ENCODE measurements at places on chromosomes 3 and 15. TPM values are rescaled to one million over a fixed set of nuclear protein-coding genes. Genes with fewer than 3 reads are reported as not detected.

Gene ISLR
- not detected for total RNA-seq

Gene MESP1
- total RNA-seq: 1.1 TPM

Gene C2CD4A
- not detected for total RNA-seq

Gene ACVR2B
- total RNA-seq: 1.9 TPM

Gene UQCC5
- total RNA-seq: 18.4 TPM

Gene NFKBIZ
- total RNA-seq: 13.3 TPM

Gene GOLGA6D
- not detected for total RNA-seq

Gene EAF2
- total RNA-seq: 2.1 TPM

Gene DENND6A
- 8.8 TPM for total RNA-seq

Gene TF
- total RNA-seq: 0.90 TPM

Gene GAP43
- 1.00 TPM for total RNA-seq

GRCh38 chr15:36109943-36110658 lies 469.3 kb upstream of the CDIN1 start:
- DNase-seq: no peak

- DNase-seq: peak; percentile 52
These were observed 106.5 kb downstream of the ECT2 start for GRCh38 chr3:172856795-172857742.

DNA sequence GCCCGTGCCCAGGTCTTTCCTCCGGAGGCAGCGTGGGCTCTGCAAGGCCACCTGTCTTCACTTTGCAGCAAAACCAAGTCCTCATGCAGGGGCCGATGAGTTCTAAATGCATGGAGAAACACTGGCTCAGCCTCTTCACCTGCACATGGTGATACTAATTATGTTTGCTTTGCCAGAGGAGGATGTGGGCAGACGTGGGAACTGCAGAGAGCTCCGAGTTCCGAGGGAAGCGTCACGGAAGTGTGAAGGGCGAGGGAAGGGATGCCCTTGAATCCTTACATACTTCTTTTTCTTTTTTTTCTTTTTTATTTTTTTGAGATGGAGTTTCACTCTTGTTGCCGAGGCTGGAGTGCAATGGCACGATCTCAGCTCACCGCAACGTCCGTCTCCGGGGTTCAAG lies 74.8 kb downstream of the GABRG3 start:
- DNase-seq: no peak

GRCh38 chr3:4729061-4729973 lies 236.2 kb downstream of the ITPR1 start:
- no peak for DNase-seq

DNA sequence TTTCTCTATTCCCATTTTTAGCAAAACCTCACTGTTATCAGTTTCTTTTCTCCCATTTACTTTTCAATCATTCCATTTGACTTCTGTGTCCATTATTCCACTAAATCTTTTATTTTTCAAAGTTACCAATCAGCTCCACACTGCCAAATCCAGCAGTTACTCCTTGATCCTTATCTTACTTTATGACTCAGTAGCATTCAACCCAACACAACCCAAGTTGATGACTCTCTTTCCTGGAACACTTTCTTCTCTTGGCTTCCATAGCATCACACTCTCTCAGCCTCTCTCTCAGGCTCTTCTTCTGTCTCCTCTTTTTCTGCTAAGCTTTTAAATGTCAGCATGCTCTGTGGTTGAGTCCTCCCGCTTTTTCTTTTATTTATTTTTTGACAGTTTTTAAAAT lies 36.3 kb downstream of the RASGRP1 start:
- DNase-seq: peak; percentile 57

- no peak for DNase-seq
These were observed 2.4 kb downstream of the RASA2 start for GRCh38 chr3:141489203-141489602.

DNA sequence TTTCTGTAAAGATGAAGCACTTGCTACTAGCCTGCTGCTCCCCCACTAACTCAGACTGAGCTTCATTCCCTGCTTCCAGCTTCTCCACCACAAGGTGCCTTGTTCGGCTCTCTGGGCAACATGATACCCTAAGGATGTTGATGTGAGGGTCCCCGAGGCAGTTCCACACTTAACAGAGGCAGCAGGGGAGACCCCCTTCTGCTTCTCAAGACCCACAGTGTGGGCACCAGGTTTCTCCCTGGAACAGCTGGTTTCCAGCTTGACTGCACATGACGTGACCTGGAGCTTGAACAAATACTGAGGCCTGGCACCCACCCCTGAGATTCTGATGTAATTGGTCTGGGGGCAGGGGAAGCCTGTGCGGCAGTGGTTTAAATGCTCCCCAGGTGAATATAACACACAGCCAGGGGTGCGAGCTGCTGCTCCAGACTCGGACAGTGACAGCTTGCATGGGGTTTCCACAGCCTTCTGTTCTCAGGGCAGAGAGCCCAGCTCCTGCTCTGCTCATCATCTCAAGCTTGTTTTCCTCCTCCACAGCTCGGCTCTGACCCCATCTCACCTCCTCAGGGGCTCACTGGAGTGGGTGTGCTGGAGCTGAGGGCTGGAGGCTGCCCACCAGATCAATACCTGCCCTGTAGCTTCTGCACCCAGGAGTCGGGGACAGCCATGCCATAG lies 95.0 kb upstream of the HACD2 start:
- DNase-seq: no peak

- no peak for DNase-seq
These were observed 10.7 kb upstream of the IQSEC1 start for GRCh38 chr3:13083898-13084297.

DNA sequence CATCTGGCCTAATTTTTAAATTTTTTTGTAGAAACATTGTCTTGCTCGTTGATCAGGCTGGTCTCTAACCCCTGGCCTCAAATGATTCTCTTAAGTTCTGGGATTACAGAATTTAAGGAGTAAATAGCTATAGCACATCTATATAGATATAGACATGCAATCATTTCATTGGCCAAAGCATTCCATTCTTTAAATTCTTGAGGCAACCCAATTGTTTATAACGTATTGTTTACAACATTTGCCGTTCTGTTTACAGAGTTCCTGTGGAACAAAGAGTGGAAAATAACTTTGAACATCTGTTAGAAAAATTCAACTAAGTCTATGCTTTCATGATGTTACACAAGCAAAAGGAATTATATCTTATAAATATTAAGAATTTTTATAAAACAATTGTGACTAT lies 205.2 kb upstream of the ROBO2 start:
- DNase-seq: no peak

DNA sequence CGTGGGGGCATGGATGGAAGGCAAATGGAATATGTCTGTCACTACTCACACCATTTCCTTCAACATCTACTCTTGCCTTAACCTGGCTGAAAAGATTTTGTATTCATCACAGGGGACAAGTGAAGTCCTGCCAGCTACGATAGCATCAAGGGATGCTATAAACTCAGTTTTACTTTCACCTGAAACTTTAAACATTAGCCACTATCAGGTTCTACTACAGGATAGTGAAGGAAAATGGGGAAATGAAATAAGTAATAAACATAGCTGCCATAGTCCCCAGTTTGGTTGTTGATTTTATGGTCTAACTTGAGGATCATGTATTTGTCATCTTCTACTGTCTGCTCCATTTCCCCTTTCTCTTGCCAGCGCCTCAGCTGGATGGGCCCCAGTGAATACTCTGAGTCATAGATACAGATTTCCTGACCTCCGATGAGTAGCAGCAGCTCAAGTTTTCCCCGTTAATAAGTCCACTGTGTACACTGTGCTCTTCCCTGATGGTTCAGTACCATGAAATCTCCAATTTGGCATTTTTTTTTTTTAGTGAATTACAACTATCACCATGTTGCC lies 338.2 kb upstream of the SLCO3A1 start:
- DNase-seq: peak; percentile 90

- no peak for DNase-seq
These were observed 29.8 kb downstream of the ADAMTS17 start for GRCh38 chr15:100311833-100312476.

DNA sequence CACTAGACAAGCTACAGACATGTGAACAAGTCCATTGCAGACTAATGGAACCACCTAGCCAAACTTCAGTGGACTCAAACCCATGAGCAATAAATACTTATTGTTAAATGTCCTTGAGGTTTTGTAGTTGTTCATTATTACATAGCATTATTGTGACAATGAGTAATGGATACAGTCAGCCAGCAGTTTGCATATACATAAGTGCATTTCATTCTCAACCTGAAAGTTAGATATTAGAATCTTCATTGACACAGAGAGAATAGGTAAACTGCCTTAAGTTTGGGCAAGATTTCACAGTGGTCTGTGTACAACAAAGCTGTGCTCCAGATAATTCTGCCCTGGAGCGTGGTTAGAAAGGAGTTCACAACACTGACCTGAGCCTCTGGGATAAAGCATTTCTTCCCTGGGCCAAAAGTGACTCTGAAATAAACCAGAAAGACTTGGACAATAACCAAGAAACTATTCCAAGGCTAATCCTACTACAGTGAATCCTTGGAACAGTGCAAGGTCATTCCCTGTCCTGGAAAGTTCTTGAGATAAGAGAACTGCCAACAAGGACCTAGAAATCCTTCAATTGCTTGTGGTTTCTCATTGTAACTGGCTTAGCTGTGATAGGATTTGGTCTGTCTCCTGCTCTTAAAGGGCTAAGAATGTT lies 225.5 kb upstream of the STT3B start:
- DNase-seq: no peak

- DNase-seq: no peak
These were observed 87.5 kb upstream of the ATP13A5 start for GRCh38 chr3:193465992-193466608.

GRCh38 chr3:155555479-155556060 lies 189.3 kb downstream of the PLCH1 start:
- DNase-seq: no peak

DNA sequence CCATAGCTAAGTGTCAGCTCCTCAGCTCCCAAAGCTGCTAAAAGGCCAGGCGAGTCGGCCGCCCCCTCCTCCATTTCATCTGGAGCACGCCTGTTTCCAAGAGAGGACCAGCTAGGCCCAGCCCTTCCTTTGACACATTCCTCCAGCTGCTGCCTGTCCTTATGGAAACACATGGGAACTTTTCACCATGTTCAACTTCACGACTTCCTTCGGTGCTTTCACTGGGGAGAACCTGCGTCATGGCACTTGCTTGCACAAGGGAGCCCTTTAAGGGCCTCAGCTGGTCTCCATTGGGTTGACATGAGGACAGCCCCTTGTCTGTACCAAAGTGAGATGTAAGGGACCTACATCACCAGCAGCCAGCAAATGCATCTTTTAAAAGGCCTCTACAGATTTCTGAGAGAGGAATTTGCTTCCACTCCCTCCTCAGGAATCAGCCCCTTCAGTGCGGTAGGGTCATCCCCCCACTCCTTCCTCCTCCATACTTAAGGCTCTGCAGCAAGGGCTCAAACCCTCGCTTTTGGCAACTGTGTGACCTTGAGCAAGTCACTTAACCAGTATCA lies 2.1 kb downstream of the MAGI1 start:
- peak; percentile 14 for DNase-seq

DNA sequence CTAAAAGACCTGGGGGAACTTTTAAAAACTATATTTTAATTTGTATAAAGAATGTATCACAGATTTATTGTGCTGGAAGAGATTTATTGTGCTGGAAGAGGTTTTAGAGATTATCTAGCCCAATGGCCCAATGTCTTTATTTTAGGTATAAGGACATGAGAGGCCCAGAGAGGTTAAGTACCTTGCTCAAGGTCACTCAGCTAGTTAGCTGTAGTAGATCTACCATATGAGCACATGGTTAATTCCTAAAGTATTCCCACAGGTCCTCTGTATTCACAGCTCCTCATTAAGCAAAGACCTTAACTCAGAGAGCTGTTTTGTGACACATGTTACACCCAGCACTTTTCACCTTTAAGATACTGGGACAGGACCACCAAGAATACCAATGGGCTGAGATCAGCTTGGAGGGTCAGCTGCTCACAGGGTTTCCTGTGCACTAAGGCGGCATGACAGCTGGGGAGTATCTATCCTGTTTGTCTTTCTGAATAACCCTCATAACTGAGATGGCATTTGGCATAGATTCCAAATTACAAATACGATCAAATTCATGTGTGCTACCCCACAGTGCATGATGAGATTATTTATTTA lies 143.1 kb upstream of the TBL1XR1 start:
- peak; percentile 23 for DNase-seq

DNA sequence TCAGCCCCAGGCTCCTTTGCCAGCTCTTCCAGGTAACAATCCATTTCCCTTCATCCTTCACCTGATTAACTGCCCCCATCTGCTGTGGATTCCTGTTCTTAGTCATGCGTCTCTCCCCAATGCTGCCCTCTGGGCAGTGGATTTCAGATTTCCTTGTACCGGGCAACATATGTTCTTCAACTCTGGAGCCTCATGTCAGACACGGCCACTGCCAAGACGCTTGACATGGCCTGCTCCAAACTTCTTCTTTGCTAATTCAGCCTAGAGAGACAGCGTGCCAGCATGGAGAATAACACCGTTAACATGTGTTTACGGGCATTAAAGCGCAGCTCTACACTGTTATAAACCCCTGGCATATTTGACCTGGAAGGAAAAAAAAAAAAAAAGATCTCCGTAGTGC lies 1035.1 kb upstream of the NR2F2 start:
- no peak for DNase-seq

DNA sequence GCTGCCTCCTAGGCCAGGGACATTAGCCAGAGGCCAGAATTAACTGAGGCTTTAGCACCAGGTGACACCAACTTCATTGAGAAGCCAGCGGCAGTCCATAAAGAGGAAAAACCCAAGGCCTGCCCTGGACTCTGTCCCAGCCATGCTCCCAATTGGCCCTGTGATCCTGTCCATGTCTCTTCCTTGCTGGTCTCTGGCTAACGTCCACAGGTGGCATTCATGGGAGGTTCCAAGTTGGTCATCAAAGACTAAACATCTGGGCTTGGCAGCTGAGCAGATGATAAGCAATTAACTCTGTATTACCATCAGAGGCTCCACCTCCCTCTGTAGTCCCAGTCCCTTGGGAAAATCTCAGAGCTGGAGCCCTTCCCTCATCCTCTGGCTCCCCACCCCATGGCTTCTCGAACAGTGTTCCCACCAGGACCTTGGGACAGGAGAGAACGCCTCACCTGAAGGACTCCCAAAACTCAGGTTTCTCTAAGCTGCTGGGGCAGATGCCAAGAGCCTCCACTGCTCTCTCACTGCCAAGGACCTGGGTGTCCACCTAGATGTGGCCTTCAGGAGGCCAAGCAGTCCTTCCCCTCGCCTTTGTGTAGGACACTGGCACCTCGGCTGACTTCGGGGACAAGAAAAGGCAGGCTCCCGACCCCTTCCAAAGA lies 40.4 kb downstream of the GOLGA6A start:
- no peak for DNase-seq

- no peak for DNase-seq
These were observed 41.8 kb downstream of the AQR start for GRCh38 chr15:34927726-34928125.

DNA sequence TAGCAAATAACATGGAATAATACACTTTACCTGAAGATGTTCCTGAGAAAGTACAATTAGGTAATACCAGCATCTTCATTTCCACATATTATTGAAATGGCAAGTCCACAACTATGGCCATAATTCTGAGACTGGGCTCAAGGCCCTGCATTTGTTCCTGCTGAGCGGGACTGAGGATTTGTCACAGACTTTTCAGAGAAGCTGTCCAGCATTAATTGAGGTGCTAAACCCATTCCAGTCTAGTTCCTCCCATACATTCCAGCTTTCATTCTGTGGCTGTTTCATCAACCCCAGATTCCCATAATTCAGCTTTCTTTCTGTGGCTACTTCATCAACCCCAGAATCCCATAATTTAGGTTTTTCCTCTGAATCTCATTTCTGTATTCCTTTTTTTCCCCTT lies 293.4 kb upstream of the GBE1 start:
- no peak for DNase-seq

Measured in HT1080 (cell line).